ENCODE measurements at places on chromosomes 4 and X. TPM values are rescaled to one million over a fixed set of nuclear protein-coding genes. Genes with fewer than 3 reads are reported as not detected.
A peak's percentile ranks its signal among the peaks of the same experiment; 100 is the strongest.

- peak; percentile 80 for ATAC-seq
Measured at GRCh38 chr4:98838977-98839618, 89.8 kb downstream of the EIF4E start.

GRCh38 chrX:111411557-111411956, 435 bp downstream of the DCX start:
- ATAC-seq, result peak; percentile 61

- no peak for ATAC-seq
Measured at GRCh38 chrX:119303137-119303536, 67.1 kb downstream of the PGRMC1 start.

- ATAC-seq, result no peak
Measured at GRCh38 chr4:42306221-42307109, 90.8 kb upstream of the SHISA3 start.

- no peak for ATAC-seq
Measured at GRCh38 chr4:57097711-57098110, 12.5 kb downstream of the IGFBP7 start.

DNA sequence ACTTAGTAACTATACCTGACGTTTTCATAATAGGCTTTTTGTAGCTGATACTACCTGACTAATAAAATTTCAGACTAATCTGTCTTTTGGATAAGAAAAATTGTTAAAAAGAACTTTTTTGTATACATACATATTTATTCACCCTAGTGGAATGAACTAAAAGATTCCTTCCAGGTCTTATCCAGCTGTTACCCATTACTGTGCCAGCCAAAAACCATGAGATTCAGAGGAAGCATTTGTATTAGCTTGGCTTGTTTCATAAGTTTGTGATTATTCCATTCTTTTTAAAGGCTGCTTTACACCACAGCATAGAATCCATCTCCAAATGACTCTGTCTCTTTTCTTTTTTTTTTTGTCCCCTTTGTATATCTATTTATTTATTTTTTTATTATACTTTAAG, 149.4 kb downstream of the FAT4 start:
- ATAC-seq, result no peak

GRCh38 chrX:53163436-53163835, 61.6 kb downstream of the KDM5C start:
- ATAC-seq, result no peak

- peak; percentile 21 for ATAC-seq
Measured at GRCh38 chr4:171266671-171267070, 546.5 kb upstream of the GALNTL6 start.

DNA sequence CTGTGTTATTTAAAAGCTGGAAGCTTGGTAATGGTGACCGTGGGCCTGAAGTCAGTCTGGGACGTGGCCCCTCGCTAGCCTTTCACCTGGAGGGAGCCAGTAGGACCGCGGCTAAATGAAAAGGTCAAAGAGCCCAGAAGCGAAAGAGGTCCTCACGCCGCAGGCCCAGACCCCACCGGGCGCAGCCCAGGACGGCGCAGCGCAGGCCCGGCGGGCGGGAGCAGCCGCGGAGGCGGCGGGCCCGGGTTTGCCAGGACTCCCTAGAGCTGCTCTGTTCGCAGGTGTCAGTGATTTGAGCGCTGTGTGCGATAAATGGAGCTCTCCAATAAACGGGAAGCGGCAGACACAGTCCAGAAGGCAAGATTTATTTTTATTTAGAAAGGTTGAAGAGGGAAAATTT, 56.2 kb upstream of the STIM2 start:
- ATAC-seq, result no peak

The TMEM255A gene
- 11.3 TPM for total RNA-seq

Data from motor neuron (in vitro differentiated cells).